ENCODE measurements at places on chromosomes 12 and 14.

GRCh38 chr12:78392918-78393317 is 471.7 kb upstream of the SYT1 start:
- DNase-seq = no peak

GRCh38 chr12:98224584-98225221 is 290.7 kb upstream of the TMPO start:
- DNase-seq = no peak

DNA sequence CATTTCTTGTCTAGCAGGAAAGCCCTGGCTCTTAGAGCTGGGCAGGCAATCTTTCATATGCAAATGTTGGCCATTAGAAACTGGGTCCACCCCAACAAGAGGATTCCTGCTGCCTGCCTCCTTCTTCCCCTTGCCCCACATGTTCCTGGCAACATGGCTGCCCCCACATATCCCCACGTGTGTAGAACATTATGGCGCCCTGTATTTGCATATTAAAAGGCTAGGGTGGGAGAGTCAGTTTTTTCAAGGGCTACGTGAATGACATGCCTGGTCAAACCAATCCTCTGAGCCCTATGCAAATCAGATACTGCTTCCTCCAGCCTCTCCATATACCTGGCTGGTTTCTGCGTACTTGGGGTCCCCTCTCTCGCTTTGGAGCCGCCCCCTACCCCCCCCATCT is 514.0 kb downstream of the FUT8 start:
- DNase-seq = no peak

DNA sequence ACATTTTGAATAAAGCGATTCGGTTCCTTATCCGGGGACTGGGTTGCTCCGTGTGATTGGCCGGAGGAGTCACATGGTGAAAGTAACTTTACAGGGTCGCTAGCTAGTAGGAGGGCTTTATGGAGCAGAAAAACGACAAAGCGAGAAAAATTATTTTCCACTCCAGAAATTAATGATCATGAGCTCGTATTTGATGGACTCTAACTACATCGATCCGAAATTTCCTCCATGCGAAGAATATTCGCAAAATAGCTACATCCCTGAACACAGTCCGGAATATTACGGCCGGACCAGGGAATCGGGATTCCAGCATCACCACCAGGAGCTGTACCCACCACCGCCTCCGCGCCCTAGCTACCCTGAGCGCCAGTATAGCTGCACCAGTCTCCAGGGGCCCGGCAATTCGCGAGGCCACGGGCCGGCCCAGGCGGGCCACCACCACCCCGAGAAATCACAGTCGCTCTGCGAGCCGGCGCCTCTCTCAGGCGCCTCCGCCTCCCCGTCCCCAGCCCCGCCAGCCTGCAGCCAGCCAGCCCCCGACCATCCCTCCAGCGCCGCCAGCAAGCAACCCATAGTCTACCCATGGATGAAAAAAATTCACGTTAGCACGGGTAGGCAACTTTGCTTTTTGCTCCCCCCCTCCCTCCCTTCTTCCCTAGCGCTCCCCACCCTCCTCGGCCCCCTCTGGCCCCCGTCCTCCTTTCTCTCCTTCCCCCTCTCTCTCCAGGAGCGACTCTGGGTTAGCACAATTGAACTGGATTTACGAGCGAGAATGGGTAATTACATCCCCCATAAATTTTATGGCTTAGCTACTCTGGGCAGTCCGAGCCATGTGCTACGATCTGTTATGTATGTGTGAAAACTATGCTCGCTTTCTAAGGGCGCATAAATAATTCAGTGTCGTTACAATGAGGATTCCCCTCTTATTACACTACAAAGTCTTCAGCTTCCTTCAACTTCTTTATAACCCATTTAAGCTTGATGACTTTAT is at the start of gene HOXC4:
TSS of gene HOXC4 (plus strand) at position 85 of the 991 bp plus-strand sequence. CDS start at position 173, 88 bp downstream.
- no peak for DNase-seq
